ENCODE measurements at places on chromosomes 3 and 15.

DNA sequence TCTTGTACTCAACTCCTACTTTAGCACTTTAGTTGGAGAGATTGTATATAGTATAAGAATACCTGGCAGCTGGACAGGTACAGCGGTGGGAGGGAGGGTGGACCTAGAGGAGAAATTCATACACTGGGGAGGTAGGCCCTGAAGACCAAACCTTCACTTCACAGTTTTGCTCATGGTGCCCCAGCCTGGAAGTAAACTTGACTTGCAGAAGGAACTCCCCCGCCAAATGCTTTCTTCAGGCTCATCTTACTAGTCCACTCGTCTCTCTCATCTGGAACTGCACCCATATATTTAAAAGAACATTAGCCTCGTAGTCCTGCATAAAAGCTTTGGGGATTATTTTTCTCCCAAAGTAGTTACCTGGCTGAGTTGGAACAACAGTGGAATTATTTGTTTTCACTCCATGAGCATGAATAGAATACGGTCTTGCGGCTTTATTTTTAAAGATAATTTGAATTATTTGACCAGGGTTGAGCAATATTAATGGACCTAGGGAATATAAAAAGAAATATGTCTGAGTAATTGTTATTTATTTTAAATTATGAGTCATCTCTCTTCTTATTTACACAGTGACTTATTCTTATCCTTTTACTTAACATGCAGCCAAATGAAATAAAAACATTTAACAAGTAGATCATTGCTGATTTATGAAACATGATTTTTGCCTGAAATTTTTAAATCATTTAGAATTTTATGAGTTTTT, 25.5 kb upstream of the CP start:
- no peak for DNase-seq

DNA sequence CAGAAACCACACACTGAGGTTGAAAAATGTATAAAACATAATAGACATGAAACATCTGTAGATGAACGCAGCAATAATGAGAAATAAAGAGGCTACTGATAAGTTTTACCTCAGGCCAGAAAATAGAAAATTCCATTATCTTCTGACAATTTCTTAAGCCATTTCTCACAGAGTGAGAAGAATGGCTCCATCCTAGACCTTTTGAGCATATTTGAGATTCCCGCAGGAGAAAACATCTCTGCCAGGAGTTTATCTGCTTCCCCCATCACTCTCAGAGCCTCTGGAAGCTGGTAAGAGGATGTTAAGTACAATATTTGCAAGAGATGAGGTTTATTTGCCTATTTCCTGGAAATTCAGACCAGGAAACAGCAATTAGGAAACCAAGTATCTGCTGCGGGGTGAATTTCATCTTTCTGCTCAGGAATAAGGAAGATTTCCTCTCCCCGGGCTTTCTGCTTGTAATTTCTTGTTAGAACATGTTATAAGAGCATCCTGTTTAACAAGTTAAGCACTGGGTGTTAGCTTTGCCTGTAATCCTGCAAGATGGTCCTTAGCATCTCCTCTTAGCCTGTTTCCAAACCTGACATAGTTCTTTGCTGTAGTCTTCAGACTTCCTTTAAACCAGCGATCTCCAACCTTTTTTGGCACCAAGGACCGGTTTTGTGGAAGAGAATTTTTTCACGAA, 54.8 kb downstream of the ATP13A4 start:
- no peak for DNase-seq

DNA sequence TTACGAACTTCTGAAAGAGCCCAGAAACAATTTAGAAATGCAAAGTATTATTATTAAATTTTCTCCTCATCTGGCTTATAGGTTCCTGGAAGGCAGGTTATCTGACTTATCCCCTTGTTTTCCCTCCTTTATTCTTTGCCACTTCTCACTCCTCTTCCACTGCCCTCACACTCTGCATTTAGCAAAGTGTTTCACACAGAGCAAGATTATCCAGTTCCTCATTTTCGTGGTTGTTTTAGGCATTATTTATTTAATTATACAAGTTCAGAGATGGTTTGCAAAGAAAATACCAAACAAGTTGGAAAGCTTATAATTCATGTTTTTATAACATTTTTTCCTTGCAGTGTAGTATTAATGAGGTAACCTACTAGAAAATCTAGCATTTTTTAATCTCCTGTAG, 544.9 kb downstream of the NSUN3 start:
- DNase-seq = no peak

DNA sequence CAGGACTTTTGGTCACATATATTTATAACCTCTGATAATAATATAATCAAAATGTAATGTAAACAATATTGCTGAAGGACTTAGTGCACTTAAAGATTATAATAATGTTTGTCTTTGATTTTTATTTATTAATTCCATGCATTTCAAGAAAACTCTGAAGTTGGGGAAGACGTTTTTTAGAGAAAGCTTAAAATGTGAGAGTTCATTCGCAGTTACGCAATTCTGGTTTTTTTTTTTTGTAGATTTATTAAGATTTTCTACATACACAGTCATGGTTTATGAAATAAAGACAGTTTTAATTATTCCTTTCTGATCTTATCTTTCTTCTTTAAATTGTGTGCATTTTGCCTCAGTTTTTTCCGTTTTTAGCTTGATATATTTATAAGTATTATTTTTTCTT, 204.7 kb downstream of the EPHA3 start:
- DNase-seq = no peak

DNA sequence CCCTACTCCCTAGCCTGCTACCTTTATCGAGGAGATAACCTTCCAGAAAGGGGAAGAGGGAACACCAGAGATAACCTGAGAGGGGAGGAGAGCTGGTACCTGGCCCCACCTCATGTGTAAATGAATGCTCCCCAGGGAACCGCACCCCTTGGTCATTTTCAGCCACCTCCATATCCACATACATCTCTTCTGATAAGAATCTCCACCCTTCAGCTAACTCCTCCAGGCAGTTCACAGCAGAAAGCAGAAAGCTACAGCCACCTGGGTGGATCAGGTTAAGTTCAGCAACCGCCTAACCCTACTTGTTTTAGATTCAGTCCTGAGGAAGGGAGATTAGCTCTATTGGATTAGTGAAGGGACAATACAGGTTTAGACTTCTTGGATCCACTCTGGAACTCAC, 38.0 kb upstream of the TIMP4 start:
- DNase-seq = no peak

DNA sequence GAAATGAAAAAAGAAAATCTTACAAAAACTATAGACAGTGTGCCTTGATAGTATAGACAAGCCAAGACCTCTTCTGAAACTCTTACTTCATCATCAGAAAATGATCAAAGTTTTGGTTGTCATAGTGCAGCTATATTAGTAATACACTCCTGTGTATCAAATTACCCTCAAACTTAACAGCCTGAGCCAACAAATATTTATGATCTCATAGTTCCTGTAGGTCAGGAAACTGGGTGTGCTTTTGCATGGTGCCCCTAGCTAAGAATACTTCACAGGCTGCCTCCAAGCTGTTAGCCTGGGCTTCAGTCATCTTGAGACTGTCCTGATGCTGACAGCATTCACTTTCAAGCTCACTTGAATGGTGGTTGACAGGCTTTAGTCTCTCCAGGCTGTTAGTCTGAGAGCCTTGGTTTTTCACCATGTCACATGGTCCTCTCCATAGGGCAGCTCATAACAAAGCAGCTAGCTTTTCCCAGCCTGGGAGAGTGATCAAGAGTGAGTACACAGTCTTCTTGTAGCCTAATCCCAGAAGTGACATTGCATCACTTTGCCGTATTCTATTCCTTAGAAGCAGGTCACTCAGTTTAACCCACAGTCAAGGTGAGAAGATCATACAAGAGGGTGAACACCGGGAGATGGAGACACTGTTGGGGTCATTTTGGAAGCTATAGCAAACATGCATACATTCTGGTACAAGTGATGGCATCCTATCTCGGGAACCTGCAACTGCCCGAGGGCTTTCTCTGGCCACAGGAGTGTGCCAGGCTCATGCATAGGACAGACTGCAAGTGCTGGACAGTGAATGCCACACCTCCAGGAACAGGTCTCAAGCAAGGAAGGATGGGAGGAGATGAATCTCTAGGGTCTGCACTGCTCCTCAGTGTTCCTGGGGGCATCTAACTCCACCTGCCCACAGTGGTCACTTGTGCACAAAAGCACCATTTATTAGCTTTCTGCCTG, 173.4 kb upstream of the CADPS start:
- DNase-seq = no peak

DNA sequence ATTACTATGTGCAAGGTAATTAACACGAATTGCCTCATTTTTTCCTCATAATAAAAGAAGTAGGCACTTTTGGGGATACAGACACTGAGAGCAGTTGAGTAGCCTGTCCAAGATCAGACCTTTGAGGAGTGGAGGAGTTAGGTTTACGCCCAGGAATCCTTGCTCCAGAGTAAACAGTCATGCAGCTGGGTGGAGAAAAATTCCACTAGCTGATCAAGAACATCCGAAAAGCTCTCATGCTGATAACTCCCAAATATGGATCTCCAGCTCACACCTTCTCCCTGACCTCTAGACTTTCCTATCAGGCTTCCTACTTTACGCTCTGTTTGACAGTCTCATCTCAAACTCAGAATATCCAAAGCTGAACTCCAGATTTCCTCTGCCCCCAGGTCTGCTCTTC, 53.3 kb downstream of the ST6GAL1 start:
- DNase-seq = no peak

- no peak for DNase-seq
These were observed 92.6 kb downstream of the TFDP2 start for GRCh38 chr3:142056656-142057330.

GRCh38 chr15:40722934-40723333, 28.0 kb downstream of the RAD51 start:
- no peak for DNase-seq

GRCh38 chr3:128949158-128949557, 44.7 kb downstream of the CFAP92 start:
- DNase-seq = no peak

DNA sequence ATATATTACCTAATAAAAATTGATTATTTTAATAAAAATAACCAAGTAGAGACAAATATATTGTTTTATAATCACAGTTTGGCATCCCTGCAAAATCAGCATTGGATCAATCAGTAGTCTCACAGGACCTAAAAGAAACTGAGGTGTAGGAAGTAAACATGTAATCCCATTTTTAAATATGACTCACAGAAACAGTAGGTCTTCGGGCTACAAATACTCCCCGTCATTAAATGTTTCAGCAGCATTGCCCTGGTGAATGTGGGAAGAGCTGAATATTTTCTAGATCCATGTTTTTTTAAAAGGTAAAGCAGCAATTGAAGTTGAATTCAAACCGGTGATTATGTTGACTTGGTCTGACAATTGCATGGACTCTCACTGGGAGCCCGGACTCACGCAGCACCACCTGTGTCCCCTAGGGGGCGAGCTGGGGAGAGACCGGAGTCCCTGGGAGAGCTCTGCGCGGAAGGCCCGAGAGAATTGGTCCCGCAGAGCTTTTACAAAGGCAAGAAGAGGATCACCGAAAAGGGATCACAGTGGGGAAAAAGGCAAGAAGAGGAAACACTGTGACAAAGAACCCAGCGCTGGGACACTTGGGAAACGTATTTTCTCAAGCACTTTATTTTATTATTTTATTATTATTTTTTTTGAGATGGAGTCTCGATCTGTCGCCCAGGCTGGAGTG, 17.2 kb upstream of the USP3 start:
- DNase-seq = peak; percentile 92

DNA sequence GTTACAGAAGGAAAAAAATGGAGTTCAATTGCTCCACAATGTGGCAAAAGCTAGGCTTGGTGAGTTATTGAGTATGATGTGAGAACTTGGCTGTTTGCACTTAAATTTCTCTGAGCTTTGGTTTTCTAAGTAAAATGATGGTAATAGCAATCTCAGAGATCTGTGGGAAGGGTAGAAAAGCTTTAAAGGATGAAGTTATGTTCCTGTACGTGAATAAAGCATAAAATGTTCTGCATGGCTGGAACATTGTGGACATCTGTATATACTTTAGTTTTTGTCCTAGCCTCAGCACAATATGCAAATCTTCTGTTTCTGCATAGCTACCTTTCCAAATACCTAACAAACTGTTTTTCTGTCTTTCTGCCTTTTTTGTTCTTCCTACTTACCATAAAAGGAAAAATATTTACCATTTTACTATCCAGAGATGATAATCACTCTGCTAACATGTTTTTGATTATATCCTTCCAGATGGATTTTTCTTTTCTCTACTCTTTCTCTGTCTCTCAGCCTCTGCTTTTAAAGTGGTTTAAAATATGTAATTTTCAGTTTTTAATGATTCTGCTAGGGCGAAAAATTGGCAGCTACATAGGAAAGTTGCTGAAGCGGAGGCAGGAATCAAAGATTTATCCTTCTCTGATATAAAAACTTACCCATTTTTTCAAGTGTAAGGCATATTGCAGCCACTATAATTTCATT, 188.1 kb downstream of the FNDC3B start:
- DNase-seq = no peak

Measured in stimulated activated CD4-positive, alpha-beta T cell treated with anti-CD3 and anti-CD28 coated beads, Interleukin-2, amount 100 ng/mL, for 24 hours (primary cell).